ENCODE measurements at places on chromosomes 2 and 18.

- DNase-seq, result no peak
Observed at GRCh38 chr2:232890896-232891601, 21.0 kb downstream of the SNORC start.

DNA sequence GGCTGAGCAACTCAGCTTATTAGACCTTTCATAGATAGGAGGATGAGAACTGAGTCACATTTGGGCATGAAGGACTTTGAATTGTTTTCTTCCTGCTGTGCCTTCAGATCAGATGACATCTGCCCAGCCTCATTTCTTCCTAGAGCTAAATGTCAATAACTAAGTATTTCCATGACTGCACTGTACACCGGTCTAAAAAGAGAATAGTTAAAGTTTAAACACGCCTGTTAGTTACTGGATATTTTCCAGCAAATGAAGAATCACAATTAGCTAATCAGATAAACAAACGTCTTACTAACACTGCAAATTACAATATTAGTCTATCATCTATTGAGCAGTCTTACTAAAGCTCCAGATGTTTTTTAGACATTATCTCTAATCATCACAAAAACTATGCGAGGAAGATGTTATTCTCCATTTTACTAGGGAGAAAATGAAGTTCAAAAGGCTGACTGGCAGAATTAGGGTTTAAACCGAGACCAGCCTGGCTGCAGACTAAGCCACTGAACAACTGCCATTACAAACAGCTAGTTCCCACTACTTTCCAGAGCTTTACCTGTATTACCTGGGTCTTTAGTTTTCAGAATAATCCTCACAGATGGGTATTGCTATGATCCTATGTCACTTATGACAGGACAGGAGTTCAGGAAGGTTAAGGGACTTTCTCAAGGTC is 69.4 kb upstream of the ZNF397 start:
- no peak for DNase-seq

GRCh38 chr2:219574484-219575311 is 2.6 kb downstream of the INHA start:
- no peak for DNase-seq

DNA sequence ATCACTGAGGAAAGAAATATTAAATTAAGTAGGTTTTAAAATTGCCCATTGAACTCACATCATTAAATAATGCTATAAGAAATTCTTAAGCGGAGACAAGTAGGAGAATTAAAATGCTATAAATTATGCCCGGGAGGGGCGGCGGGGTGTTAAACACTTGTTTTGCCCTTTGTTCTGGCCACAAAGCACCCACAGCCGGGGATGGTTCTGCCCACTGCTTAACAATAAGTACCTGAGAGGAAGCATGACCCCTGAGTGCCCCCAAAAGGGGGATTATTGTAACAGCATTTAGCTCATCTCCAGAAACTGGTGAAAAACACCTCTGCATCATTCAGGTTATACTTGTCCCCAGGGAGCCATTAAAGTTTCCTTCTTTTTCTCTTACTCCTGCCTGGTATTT is 332.7 kb upstream of the POU3F3 start:
- no peak for DNase-seq

GRCh38 chr2:8548619-8549150 is 133.2 kb upstream of the ID2 start:
- DNase-seq, result no peak

Measured in CD14-positive monocyte (primary cell).